NCI-H1417 treated with DMSO at 0.1 percent for 48 hours (cell line): ENCODE measurements at places on chromosomes 5 and 9.

GRCh38 chr9:136051453-136051836 is 43.6 kb downstream of the NACC2 start:
- no peak for DNase-seq

DNA sequence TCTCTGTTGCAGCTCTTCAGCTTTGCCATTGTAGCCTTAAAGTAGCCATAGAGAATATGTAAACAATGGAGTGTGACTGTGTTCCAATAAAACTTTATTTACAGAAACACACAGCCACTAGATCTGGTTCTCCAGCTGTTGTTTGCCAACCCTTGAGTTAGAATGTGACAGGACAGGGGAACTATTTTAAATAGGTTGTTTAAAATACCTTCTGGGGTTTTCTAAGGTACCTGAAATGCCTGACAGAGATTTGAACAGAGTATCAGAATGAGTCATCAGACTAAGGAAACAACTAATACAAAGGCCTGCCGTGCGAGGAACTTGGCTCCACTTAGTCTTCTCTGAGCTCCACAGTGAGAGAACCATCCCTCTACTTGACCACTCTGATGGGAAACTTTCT is 85.4 kb downstream of the HSD17B4 start:
- DNase-seq = no peak

- DNase-seq = no peak
Observed at GRCh38 chr5:31270396-31270795, 76.9 kb downstream of the CDH6 start.

- no peak for DNase-seq
Observed at GRCh38 chr5:27701931-27702903, 663.8 kb upstream of the CDH9 start.

DNA sequence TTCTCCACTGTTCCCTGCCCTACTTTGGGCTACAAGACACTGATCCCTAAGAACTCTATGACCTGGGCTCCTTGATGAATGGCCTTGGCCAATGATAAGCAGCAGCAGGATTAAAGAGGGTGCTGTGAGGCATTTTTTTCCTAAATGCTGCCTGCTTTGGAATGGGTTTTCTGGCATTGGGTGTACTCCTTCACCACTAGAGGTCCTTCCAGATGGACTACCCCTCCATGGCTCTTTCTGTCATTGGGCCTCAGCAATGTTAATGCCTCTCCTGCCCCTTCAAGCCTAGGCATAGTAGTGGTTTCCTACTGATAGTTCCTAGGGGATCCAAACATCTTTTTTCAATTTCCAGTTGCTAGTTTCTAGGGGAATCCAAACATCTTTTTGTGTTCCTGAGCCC is 319.3 kb upstream of the RPS23 start:
- DNase-seq = no peak

GRCh38 chr9:76200315-76200714 is 193.9 kb downstream of the RFK start:
- DNase-seq = no peak

DNA sequence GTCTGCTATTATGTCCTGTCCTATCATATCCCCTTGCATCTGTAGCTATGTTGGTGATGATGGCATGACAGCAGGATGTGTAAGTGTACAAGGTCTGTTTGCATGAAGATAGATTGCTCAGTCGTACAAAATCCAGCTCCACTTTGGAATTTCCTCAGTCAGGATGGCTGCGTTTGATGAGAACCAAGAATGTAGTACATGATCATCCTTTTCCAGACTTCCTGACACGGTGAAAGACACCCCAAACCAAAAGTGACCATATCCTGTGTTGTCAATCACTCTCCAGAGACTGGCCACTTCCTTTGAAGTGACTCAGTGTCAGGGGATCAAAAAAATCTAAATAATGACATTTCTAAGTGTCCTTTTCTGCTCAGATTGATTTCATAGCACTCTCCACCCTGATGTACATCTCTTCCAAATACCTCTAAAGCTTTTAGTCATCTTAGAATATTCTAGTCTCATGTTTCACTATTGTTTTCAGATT is 213.4 kb downstream of the PLK2 start:
- no peak for DNase-seq

- no peak for DNase-seq
Observed at GRCh38 chr5:96856371-96856770, 19.9 kb upstream of the ERAP2 start.

GRCh38 chr5:95883185-95884016 is 60.9 kb upstream of the GLRX start:
- DNase-seq = no peak

- DNase-seq = no peak
Observed at GRCh38 chr9:136023410-136024225, 62.4 kb upstream of the UBAC1 start.

GRCh38 chr5:119336262-119336661 is 19.6 kb upstream of the TNFAIP8 start:
- DNase-seq = no peak
